Gastroesophageal sphincter (tissue), 4 donors: ENCODE measurements at places on chromosomes 11 and 22. TPM values are rescaled to one million over a fixed set of nuclear protein-coding genes. Genes with fewer than 3 reads are reported as not detected.

DNA sequence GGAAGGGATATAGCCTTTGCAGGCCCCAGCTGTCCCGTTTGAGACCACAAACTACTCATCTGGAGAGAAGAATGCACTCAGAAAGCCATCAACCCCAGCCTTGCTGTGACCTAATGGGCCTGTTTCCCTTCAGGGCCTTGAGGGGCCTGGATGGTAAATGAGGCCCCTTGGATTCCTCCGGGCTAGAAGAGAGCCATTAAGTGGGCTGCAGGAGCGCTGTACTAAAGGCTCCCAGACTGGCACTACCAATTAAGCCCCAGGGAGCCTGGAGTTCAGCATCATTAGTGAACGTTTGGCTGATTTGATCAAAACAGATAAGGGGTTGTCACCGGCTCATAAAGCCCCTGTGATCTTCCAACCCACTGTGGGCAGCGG is 23.0 kb downstream of the CD5 start:
- ATAC-seq = no peak

Gene GGTLC3
- not detected for total RNA-seq

- ATAC-seq = no peak
Measured at GRCh38 chr11:87110443-87111131, 72.9 kb downstream of the TMEM135 start.

Gene SHANK2
- total RNA-seq = 13.4 TPM

Gene RIBC2
- not detected for total RNA-seq

- no peak for ATAC-seq
Measured at GRCh38 chr11:9687711-9688477, 24.0 kb downstream of the SWAP70 start.

Gene EML3
- total RNA-seq = 25.4 TPM

GRCh38 chr11:46338988-46339666 is 8.1 kb upstream of the DGKZ start:
- no peak for ATAC-seq

GRCh38 chr11:92384358-92384757 is 159.7 kb downstream of the FAT3 start:
- ATAC-seq = no peak

DNA sequence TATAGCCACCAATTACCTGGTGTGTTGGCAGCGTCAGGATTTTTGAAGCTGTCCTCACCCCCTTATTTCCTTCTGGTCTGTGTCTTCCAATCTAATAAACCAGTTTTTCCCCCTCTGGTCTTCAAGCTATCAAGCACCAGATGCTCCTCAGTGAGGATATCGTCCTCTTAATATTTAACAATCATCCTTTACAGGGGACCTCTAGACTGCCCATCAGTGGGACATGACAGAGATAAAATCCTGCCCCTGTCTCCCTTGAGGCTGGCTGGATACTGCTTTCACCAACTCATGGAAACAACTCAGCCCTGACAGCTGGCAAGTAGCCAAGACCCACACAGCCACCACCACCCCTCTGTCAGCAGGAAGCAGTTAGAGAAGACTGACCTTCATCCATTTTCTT is 421.0 kb upstream of the API5 start:
- ATAC-seq = no peak

DNA sequence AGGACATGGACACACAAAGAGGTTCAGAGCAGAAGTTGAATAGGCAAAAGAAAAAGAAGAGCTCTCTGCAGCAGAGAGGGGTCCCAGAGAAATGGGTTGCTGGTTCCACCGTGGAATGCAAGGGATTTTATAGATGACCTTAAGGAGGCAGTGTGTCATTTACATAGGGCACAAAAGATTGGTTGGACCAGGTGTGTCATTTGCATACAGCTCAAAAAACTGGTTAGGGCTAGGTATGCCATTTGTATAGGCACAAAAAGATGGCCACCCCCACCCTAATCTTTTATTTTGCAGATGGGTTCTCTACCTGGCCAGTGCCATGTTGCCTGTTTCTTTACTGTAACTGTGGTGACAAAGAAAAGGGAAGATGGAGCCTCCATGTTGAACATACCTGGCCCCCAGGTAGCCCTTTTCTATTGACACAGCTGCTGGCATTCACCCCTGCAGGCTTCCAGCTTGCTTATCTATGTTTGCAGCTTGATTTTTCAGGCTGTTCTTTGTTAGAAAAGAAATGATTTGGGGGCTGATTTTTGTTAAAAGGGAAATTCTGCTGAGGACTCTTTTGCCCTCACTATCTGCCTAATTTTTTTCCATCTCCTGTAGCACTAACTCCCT is 3.1 kb upstream of the CAVIN3 start:
- no peak for ATAC-seq

Gene P2RX6
- total RNA-seq = 0.40 TPM

GRCh38 chr11:12690663-12691062 is 16.4 kb downstream of the TEAD1 start:
- no peak for ATAC-seq
